Central memory CD8-positive, alpha-beta T cell (primary cell): ENCODE measurements at places on chromosomes 5 and 9.

DNA sequence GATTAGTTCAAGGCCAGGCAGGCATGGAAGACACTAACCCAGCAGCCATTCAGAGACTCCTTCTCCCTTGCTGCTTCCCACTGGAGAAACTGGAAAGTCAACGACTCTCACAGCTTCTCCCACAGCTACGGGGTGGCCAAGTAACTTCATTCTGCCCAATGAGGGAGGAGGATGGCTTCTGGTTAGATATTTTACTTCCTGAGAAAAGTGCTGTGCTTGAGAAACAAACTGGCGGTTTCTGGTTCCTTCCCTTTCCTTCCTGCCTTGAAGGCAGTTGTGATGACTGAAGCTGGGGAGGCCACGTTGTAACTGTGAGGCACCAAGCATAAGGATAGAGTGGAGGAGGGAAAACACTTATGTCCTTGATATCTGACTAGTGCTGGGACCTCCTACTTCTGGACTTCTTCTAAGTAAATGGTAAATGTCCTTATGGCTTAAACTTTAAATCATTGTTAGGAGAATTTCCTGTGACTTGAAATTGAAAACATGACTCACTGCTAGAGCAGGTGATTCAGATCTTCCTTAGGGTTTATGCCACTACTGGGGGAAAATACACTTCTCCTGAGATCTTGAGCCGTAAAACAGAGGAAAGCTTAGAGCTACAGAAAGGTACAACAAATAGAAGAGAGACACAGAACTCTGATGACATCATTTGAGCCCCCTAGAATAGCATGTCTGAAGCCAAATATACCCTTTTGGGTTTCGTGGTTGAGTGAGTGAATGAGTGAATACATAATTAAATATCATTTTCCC lies 3.1 kb upstream of the GNPDA1 start:
- peak overlapping the region; percentile 36 for H3K4me3 ChIP-seq
- DNase-seq = no peak
- H3K4me1 ChIP-seq = peaks cover 50% of the 10 kb centered on the region
- no peaks in the 10 kb centered on the region for H3K27me3 ChIP-seq
- H3K27ac ChIP-seq = peak overlapping the region; percentile 83
- H3K36me3 ChIP-seq = peaks cover 13% of the 10 kb centered on the region

- DNase-seq = no peak
- peaks cover 26% of the 10 kb centered on the region for H3K4me1 ChIP-seq
- peaks cover 6% of the 10 kb centered on the region for H3K36me3 ChIP-seq
- peaks cover 26% of the 10 kb centered on the region for H3K27me3 ChIP-seq
Measured at GRCh38 chr9:129275626-129276247, 97.7 kb upstream of the IER5L start.

GRCh38 chr5:625516-625915 lies 13.4 kb downstream of the CEP72 start:
- DNase-seq = no peak
- H3K36me3 ChIP-seq = peaks cover 10% of the 10 kb centered on the region
- no peak overlapping the region for H3K4me3 ChIP-seq
- no peak overlapping the region for H3K27ac ChIP-seq
- H3K27me3 ChIP-seq = no peaks in the 10 kb centered on the region
- peaks cover 5% of the 10 kb centered on the region for H3K4me1 ChIP-seq

DNA sequence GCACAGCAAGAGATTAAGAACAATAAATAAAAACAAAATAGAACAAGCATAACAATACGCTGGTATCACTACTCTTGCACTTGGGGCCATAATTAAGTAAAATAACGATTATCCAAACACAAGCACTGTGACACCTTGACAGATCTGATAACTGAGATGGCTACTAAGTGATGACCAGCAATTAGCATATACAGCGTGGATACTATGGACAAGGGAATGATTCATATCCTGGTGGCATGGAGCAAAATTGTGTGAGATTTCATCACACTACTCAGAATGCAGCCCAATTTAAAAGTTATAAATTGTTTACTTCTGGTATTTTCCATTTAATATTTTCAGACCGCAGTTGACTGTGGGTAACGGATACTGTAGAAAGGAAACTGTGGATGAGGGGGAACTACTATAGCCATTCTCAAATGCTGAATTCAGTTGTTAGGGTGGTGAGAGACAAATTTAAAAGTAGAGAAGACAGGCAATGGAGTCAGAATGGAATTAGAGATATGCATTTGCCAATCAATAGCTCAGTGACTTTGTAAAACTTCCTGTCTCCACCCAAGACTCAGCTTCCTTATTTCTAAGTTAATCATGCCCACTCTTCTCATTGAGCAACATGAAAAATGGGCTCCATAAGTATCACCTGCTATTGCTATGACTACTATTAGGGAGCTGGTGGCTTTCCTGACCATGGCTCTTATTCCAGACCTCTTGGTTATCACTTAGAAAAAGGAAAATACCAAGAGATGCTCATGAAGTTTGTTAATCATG lies 300.8 kb downstream of the TRIM32 start:
- no peak for DNase-seq
- no peaks in the 10 kb centered on the region for H3K27me3 ChIP-seq
- no peak overlapping the region for H3K4me3 ChIP-seq
- H3K36me3 ChIP-seq = no peaks in the 10 kb centered on the region

DNA sequence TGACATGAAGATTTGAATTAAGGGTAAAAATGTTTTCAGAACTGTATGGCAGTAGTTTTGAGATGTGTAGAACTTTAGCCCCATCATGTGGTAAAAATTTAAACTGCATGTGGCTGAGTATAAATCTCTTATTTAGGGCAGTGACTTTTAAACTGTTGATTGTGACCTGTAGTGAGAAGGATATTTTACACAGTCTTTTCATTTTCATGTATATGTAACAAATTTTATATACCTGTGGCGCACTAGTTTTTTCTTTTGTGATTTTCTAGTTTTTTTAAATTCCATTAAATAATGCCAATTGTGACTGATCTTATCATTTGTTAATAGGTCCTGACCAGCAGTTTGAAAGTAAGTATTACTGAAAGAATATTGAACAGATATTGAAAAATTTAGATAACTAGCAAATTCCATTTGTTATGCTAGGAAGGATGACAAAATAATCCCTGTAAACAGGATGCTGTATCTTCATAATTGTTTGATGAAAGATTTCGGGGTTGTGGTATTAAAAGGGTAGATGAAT lies 47.2 kb downstream of the GPBP1 start:
- no peak for DNase-seq
- no peaks in the 10 kb centered on the region for H3K27me3 ChIP-seq
- H3K36me3 ChIP-seq = peaks cover 36% of the 10 kb centered on the region
- peaks cover 25% of the 10 kb centered on the region for H3K4me1 ChIP-seq
- no peak overlapping the region for H3K4me3 ChIP-seq

DNA sequence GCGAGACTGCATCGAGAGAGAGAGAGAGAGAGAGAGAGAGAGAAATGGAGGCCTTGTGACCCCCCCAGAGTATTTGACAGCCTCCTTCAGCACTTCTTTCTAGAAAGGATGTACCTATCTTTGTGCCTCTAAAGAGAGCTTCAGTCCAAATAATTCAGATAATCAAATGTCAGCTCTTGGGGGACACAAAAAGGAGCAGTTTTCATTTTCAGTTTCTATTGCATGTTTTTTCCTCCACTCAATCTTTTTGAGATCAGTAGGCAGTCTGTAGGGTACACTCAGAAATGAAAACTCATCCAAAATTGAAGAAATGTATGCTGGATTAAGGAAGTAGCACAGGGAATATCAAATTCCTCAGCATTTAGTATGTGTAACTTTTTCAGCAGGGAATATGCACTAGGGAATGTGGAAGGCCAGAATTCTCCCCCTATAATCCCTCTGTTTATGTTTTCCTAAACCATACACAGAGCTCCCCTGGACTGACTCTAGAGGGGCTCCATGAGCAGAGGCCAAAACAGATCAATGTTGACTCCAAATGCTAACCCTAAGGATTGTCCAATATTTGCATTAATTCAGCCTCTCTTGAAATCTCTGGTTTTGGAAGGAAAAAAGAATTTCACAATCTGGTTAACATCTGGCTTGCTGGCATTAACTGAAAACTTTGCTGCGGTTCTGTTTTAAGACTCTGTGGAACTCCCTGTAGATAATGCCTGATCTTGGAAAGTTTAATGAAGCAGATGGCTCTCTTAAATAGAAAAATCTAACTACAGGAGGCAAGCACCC lies 250.1 kb downstream of the CEMIP2 start:
- H3K4me3 ChIP-seq = no peak overlapping the region
- H3K4me1 ChIP-seq = no peaks in the 10 kb centered on the region
- peaks cover 87% of the 10 kb centered on the region for H3K27me3 ChIP-seq
- no peak overlapping the region for H3K27ac ChIP-seq

DNA sequence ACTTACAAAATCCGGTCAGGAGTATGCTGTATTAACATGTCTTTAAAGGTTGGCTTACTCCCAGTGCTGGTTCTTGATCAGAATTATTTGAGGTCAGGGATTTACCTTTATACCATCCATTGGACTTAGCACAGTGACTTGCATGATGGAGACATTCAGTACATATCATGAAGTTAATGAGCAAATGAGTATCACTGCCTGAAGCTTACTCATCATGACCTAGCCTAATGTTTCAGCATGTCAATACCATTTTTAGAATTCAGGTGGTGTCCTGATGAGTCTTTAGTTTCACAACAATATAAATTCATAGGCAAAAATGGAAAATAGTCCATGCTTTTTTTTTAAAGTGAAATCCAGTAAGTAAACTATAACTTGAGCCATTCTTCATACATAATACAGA lies 226.0 kb upstream of the C9orf72 start:
- no peak overlapping the region for H3K4me3 ChIP-seq
- no peaks in the 10 kb centered on the region for H3K27me3 ChIP-seq
- H3K36me3 ChIP-seq = peaks cover 2% of the 10 kb centered on the region
- H3K27ac ChIP-seq = no peak overlapping the region
- H3K4me1 ChIP-seq = no peaks in the 10 kb centered on the region

DNA sequence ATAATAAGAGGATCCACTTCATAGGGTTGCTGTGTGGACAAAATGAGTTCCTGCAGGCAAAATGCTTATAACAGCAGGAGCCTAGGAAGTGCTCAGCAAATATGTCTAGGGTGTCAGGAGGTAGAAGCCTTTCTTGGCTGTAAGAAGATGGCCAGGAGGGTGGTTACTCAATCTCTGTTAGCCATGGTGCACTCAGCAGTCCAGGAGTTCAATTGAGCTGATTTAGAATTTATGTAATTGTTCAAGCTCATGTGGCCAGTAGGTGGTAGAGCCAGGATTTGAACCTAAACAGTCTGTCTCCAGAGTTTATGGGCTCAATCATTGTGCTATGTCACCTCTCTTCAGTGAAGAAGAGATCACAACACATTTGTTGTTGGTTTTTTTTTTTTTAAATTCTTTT lies 381.2 kb downstream of the KIF4B start:
- no peak overlapping the region for H3K4me3 ChIP-seq
- no peaks in the 10 kb centered on the region for H3K27me3 ChIP-seq
- H3K4me1 ChIP-seq = no peaks in the 10 kb centered on the region
- no peaks in the 10 kb centered on the region for H3K36me3 ChIP-seq
- no peak overlapping the region for H3K27ac ChIP-seq

DNA sequence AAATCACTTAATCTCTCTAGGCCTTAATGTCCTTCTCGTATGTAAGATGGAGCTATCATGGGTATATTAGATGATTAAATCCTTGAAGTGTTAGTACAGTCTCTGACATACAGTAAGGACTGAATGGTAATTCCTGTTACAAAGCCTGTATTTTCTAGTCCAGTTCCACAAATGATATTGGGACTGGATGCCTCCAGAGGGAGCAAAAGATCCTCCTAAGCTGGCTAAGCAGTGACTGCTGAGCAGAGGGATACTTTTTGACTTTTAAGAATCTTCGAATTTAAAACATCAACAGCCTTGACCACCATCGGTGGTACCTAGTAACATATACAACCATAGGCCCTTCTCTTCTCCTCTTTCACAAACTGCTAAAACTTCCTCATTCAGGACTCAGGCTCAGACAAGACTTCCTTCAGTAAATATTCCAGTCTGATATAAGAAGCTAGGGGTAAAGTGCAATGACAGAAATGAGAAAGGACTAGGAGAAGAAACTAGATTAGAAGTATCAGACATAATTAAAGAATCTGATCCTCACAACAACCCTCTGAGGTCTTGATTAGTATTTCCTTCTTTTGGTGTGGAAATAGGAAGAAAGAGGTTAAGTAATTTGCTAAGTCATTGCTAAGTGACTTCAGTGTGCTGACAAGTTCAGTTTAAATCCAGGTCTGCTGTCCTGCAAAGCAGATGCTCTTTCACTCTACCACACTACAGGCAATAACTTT lies 13.9 kb downstream of the PTAR1 start:
- H3K4me1 ChIP-seq = peaks cover 51% of the 10 kb centered on the region
- H3K27ac ChIP-seq = no peak overlapping the region
- H3K36me3 ChIP-seq = peaks cover 19% of the 10 kb centered on the region
- H3K4me3 ChIP-seq = no peak overlapping the region

GRCh38 chr5:2861605-2862004 lies 110.1 kb upstream of the IRX2 start:
- no peaks in the 10 kb centered on the region for H3K4me1 ChIP-seq
- no peaks in the 10 kb centered on the region for H3K27me3 ChIP-seq
- no peaks in the 10 kb centered on the region for H3K36me3 ChIP-seq
- H3K27ac ChIP-seq = no peak overlapping the region
- H3K4me3 ChIP-seq = no peak overlapping the region

GRCh38 chr9:122113574-122113973 lies 20.5 kb upstream of the TTLL11 start:
- DNase-seq = no peak
- H3K36me3 ChIP-seq = no peaks in the 10 kb centered on the region
- no peak overlapping the region for H3K4me3 ChIP-seq
- no peaks in the 10 kb centered on the region for H3K4me1 ChIP-seq
- no peaks in the 10 kb centered on the region for H3K27me3 ChIP-seq

- peaks cover 22% of the 10 kb centered on the region for H3K27me3 ChIP-seq
- no peaks in the 10 kb centered on the region for H3K36me3 ChIP-seq
- H3K4me3 ChIP-seq = no peak overlapping the region
- no peak overlapping the region for H3K27ac ChIP-seq
- H3K4me1 ChIP-seq = no peaks in the 10 kb centered on the region
Measured at GRCh38 chr5:170546282-170546681, 42.5 kb downstream of the KCNIP1 start.

DNA sequence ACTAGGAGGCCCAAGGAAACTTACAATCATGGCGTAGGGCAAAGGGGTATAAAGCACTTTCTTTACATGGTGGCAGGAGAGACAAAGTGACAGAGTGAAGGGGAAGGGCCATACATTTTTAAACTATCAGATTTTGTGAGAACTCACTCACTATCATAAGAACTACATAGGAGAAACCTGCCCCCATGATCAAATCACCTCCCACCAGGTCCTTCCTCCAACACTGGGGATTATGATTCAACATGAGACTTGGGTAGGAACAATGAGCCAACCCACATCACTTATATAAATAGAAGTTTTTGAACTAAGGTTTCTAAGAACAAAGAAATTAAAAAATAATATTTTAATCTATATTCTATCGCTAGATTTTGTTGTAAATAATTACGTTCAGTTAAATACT lies 460.3 kb upstream of the TYRP1 start:
- no peak for DNase-seq
- no peaks in the 10 kb centered on the region for H3K27me3 ChIP-seq
- no peak overlapping the region for H3K4me3 ChIP-seq
